Colonic mucosa (tissue), 4 donors: ENCODE measurements at places on chromosomes 2 and 18.

- peak; percentile 52 for DNase-seq
Observed at GRCh38 chr2:233210843-233211547, 40.5 kb upstream of the ATG16L1 start.

GRCh38 chr18:39806525-39806924, 2148.5 kb upstream of the PIK3C3 start:
- DNase-seq, result no peak

DNA sequence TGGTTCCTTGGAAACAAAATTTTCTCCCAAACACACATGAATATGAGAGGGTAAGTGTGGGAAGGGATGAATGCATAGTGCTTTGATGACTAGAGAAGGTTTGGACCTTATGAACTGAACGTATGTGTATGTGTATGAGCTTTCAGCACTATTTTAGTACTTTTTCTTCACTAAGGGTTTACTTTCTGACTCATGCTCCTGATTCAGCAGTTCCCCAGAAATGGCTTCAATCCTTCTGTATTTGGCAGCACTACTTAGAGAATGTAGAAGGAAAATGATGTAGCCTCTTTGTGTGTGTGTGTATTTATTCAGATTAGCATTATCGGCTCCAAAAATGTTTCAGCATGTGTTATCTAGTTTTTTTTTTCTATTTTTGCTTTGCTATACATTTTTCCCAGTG, 22.2 kb downstream of the KCNJ3 start:
- no peak for DNase-seq

- no peak for DNase-seq
Observed at GRCh38 chr18:69518989-69519388, 118.3 kb downstream of the DOK6 start.

- DNase-seq, result no peak
Observed at GRCh38 chr18:13633700-13634099, 92.7 kb downstream of the FAM210A start.

DNA sequence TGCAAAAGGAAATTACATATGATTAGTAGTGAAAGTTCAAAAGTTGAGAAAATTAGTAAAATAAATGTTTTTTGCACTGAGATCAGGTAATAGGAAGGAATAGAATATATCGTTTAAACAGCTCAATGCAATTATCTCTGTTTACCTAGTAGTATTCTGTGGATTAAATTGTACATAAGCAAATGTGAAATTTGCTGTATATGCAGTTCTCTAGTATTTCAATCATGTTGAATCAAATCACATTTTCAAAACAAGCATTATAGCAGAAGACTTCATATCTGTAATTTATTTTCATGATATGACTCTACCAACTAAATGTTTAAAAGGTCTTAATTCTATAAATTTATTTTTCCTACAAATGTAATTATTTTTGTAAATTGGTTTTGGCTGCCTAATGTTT, 31.6 kb downstream of the ITPRID2 start:
- no peak for DNase-seq

- peak; percentile 54 for DNase-seq
Observed at GRCh38 chr2:25314514-25315315, 27.0 kb downstream of the DNMT3A start.

- DNase-seq, result no peak
Observed at GRCh38 chr18:11091746-11092145, 57.6 kb downstream of the PIEZO2 start.

GRCh38 chr2:145090841-145091761, 571.2 kb upstream of the ZEB2 start:
- no peak for DNase-seq

DNA sequence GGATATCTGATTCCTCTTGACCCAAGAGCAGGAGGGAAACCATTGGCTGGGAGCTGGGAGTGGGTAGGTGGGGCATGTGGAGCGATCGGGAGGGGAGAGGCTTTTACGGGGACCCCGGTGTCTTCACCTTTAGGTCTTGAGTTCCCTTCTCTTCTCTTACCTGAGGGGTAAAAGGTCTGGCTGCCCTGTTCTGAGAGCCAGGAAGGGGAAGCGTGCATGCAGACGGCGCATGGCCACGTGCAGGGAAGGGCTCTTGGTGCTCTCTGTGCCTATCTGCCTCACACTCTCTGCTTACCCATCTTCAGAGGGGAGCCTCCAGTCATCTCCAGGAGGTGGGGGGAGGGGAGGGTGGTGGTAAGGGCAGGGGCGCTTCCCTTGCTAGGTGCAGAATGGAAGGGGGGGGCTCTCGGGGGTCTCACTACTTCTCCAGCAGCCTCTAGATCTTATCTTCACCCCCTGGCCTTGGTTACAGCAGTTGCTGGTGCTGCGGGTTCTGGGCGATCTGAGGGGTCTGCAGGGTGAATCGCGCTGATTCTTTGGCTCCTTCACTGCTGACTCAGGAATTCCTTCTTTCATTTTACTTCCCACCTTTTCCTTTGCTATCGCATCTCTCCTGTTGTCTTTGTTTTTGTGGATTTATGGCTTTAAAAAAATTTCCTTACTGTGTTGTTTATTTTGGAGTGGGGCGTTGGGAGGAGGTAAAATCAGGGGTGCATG, 225.8 kb upstream of the HS6ST1 start:
- no peak for DNase-seq

DNA sequence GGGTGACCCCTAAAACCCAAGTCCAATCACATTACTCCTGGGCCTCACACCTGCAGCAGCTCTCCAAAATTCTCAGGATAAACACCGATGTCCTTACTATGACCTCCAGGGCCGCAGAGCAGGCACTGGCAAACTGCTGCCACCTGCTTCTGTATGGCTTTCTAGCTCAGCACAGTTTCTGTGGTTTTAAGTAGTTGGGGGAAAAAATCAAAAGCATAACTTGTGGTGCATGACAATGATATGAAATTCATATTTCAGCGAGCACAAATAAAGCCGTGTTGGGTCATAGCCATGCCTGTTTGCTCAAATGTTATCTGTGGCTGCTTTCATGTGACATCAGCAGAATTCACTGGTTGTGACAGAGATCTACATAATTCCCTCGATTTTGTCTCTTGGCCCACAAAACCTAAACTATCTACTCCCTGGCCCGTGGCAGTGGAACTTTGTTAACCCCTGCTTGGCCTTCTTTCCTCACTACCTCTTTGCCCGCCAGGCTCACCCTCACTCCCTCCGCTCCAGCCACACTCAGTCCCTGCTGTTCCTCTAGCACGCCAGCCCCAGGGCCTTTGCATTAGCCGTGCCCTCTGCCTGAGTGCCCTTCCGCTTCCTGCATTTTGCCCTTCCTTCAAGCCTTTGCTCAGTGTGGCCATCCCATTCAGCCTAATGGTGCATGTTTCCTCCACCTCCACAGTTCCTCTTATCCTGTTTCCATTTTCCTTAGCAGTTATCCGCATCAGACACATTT, 108.3 kb downstream of the AGAP1 start:
- DNase-seq, result no peak

- no peak for DNase-seq
Observed at GRCh38 chr2:51410331-51410730, 378.4 kb upstream of the NRXN1 start.

GRCh38 chr2:1744151-1744445, 217 bp downstream of the PXDN start:
- no peak for DNase-seq

GRCh38 chr2:218035463-218036100, 32.8 kb upstream of the TNS1 start:
- peak; percentile 10 for DNase-seq

GRCh38 chr2:144452989-144453336, 67.0 kb downstream of the ZEB2 start:
- no peak for DNase-seq

- DNase-seq, result no peak
Observed at GRCh38 chr2:18849841-18850578, 260.6 kb upstream of the NT5C1B start.

DNA sequence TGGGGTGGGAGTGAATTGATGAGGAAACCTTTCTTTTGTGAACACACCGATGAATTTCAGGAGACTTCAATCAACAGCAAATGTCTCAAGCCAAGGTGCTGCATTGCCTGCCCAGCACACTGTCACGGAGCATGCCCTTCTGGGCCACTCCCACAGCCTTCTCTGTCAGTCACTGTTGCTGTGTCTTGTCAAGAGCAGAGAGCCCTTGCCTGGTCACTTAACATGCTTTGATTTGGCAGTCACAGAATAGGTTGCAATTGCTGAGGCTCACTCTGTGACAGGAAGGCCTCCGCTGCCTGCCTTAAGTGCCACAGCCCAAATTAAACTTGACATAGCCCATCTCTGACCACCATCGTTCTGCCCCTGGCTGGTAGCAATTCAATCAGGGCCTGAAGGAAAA, 225.4 kb downstream of the PID1 start:
- DNase-seq, result no peak

DNA sequence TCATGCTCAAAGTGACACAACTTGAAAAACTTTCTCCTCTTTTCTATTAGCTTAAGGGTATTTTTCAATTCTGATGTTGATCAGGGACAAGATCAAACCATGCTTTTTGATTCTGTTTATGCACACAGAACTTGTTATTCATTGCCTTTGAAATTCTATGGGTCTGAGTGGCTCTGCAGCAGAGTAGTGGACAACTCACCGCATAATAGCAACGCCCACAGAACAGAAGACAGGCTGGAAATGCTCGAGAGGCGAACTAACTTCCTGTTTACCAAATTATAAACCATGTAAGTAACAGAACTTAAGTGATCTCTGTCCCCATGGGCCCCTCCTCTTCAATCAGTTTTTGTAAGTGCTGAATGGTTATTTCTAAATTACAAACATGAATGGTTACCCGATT, 131.2 kb downstream of the CBLN2 start:
- no peak for DNase-seq

- DNase-seq, result no peak
Observed at GRCh38 chr2:188046437-188046836, 245.2 kb upstream of the GULP1 start.

DNA sequence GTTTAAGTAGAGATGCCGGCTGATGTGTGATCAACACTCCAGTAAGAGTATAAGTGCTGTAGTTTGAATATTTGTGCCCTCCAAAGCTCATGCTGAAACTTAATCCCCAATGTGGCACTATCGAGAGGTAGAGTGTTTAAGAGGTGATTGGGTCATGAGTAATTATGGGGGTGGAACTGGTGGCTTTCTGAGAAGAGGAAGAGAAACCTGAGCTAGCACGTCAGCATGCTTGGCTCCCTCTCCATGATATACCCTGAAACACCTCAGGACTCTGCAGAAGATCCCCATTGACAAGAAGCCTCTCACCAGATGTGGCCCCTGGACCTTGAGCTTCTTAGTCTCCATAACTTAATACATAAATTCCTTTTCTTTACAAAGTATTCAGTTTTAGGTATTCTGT, 584.8 kb downstream of the TSN start:
- no peak for DNase-seq

DNA sequence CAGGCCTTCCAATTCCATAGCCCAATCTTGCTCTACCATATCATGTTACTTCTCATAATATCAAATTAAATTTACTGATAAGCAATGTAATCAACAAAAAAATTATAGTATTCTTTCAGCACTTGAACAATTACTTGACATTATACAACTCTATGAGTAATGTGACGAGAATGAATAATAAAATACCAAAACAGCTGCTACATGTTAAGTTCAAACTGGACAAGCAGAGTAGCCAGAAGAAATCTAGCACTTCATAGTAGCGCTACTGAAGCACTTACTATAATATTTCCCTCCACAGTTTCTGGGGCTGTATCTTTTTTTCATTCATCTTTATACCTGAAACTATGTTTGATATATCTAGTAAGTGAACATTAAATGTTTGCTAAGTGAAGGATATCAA, 14.9 kb downstream of the PPP3R1 start:
- no peak for DNase-seq

DNA sequence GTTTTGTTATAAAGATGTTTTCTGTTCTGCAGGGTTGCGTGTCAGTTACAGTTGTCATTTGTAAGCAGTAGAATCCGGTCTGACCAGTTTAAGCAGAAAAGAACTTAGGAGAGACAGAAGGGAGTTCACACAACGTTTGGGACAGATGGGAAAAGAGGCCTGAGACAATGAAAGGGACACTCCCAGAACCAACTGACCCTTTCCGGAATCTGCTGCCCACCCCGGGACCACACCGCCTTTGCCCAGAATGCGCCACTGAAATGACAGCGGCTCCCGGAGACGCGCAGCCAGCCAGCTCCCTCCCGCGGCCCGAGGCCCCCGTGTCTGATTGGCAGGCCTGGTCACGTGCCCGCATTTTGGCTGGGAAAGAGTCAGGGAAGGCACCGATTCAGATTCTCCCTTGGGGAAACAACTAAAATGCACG, 244.6 kb downstream of the BCL2 start:
- peak; percentile 92 for DNase-seq

DNA sequence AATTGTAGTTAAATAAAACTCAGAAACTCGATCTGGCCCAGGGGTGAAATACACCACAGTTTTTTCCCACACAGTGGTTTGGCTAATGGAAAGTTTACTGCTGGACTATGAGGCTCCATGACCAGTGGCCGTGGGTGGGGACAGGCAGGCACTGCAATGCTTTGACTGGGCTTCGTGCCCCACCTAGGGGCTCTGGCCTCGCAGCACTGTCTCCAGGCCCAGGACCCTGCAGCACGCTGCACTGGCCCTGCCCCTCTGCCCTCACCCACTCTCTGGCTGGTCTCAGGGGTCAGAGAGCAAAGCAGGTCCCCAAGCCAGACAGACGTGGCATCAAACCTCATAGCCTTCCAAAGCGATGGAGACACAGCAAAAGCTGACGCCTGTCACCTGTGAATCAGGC, 13.4 kb upstream of the B3GNT7 start:
- no peak for DNase-seq

DNA sequence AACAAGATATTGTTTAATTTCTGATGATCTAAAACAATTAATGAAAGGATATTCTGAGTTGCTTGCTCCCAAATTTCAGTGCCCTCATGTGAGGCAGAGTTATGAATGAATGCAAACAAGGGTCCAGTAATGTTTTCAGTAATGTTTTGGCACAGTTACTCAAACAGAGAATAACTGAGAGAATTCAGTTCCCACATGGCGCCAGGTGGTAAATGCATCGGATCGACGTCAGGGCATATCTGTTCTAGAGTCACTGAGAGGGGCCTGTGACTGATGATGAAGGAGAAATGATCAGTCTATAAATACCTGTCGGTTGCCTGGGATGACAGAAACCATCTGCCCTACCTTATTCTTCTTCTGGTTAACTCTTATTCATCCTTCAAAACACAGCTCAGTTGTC, 81.4 kb downstream of the KCNS3 start:
- no peak for DNase-seq

DNA sequence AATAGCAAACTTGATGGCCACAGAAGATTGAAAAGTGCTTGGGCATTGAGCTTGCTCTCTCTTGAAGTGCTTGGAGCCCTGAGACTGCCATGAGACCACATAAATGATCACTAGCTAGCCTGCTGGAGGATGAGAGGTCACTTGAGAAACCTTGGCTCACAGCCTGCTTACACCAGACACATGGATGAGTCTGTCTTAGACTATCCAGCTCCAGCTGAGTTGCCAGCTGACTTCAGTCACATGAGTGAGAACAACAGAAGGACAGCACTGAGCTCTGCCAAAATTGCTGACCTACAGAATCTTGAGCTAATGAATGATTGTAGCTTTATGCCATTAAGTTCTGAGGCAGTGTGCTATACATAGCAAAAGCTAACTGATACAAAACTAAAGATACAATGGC, 18.1 kb downstream of the NABP1 start:
- peak; percentile 51 for DNase-seq

- DNase-seq, result no peak
Observed at GRCh38 chr2:100145893-100146656, 3.7 kb upstream of the AFF3 start.

- DNase-seq, result no peak
Observed at GRCh38 chr2:163319006-163319405, 416.8 kb downstream of the FIGN start.

- no peak for DNase-seq
Observed at GRCh38 chr2:239604861-239605260, 204.0 kb upstream of the HDAC4 start.

GRCh38 chr2:44120428-44120827, 48.2 kb upstream of the PPM1B start:
- no peak for DNase-seq
